Kidney epithelial cell (primary cell): ENCODE measurements at places on chromosomes 16 and 17. TPM values are rescaled to one million over a fixed set of nuclear protein-coding genes. Genes with fewer than 3 reads are reported as not detected.

The SALL1 gene
- 12.3 and 14.8 TPM in 2 replicates for total RNA-seq

The RHBDF1 gene
- total RNA-seq: 36.0 and 40.2 TPM in 2 replicates

The IRX3 gene
- total RNA-seq: 3.2 and 4.1 TPM in 2 replicates

The DDX28 gene
- total RNA-seq: 10.6 and 11.4 TPM in 2 replicates

The AXIN2 gene
- 1.8 and 2.4 TPM in 2 replicates for total RNA-seq

The CCDC47 gene
- 39.3 and 49.3 TPM in 2 replicates for total RNA-seq
